Kidney tubule cell (primary cell): ENCODE measurements at places on chromosomes 1 and 21.

- no peak for DNase-seq
Observed at GRCh38 chr1:102578804-102579203, 529.5 kb downstream of the COL11A1 start.

GRCh38 chr1:114105421-114105979, 48.2 kb downstream of the SYT6 start:
- no peak for DNase-seq

DNA sequence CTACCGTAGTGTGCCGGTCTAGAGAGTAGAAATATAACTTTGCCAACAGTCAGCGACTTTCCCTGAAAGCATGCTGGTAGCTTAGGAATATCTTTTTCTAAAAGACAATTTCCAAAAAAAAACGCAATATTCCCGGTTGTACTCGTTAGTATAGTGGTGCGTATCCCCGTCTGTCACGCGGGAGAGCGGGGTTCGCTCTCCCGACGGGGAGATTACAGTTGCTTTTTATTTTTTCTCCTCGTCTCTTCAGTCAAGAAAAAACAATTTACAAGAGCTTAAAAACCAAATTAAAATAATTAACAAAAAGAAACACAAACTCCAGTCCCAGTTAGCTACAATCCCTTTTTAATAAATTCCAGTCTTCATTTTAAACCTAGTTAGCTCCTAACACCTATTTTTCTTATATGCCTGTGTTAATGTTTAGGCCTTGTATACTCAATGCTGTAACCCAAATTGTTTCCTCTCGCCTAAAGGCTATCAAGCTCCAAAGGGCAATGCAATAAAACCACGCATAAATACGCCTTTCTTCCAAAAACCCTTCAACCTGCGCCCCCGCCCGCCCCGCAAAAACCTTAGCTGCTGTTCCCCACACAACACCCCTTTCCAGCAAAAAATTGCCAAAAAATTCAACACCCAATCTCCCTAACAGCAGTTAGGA, 7.8 kb downstream of the HSPA6 start:
- no peak for DNase-seq

DNA sequence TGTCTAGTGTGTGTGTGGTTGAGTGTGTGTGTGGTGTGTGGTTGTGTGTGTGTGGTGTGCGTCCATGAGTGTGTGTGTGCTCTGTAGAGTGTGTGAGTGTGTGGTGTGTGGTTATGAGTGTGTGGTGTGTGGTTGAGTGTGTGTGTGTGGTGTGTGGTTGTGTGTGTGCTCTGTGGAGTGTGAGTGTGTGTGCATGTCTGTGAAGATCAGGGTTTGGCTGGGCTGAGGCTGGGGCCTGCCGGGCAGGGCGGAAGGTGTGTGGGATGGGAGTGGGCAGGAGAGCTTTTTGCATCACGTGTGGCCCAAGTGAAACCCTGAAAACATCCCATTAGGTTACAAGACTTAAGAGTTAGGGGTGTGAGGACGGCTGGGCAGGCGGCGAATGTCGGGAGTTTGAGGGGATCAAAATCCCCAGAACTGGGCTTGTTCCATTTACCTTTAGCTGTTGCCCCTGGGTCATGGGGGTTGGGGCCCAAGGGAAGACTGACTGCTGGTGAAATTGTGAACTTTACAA, 2.9 kb upstream of the FCMR start:
- no peak for DNase-seq

DNA sequence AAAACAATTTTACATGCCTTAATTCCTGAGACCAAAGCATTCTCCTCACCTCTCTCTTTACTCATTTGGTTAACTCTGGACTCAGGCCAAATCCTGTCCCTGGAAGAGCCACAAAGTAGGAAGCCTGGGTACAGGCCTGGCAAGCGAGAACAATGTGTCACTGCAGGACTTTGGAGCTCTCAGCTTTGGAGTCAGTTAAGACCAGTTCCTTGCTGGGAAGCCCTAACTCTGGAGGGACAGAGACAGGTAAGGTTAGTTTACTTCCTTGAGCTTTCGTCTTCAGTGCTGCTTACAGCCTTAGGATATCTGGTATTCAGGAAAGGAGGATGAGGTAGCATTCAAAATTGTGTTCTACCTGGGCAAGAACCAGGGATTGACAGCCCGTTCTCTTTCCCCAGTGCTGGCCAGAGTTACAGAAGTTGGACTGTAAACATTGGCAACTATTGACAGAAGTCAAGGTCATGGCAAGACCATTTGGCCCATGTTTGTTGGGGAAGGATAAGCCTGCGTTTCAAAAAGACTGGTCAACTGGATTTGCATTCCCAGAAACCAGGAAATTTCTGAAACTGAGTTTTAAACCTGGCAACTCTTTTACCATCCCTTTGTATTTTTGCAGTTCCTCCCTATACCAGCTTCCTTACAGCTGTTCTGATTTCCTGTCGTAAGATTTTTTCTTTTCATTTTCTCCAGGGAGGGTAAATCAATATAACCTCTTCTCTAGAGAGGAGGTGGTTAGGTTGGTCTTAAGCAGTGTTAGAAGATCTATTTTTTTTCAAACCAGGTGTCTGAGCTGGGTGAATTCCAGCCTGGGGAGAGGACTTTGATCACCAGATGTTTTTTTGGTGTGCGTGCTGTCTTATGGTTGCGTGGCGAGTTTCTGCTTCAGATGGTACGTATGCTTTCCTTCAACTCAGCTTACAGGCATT, at the start of gene C4BPB:
C4BPB (plus strand) TSS at position 160 of the 926 bp plus-strand sequence; CDS start at position 832, 672 bp downstream.
- DNase-seq: peak; percentile 67

GRCh38 chr1:109327285-109327684, 20.5 kb upstream of the MYBPHL start:
- DNase-seq: no peak

DNA sequence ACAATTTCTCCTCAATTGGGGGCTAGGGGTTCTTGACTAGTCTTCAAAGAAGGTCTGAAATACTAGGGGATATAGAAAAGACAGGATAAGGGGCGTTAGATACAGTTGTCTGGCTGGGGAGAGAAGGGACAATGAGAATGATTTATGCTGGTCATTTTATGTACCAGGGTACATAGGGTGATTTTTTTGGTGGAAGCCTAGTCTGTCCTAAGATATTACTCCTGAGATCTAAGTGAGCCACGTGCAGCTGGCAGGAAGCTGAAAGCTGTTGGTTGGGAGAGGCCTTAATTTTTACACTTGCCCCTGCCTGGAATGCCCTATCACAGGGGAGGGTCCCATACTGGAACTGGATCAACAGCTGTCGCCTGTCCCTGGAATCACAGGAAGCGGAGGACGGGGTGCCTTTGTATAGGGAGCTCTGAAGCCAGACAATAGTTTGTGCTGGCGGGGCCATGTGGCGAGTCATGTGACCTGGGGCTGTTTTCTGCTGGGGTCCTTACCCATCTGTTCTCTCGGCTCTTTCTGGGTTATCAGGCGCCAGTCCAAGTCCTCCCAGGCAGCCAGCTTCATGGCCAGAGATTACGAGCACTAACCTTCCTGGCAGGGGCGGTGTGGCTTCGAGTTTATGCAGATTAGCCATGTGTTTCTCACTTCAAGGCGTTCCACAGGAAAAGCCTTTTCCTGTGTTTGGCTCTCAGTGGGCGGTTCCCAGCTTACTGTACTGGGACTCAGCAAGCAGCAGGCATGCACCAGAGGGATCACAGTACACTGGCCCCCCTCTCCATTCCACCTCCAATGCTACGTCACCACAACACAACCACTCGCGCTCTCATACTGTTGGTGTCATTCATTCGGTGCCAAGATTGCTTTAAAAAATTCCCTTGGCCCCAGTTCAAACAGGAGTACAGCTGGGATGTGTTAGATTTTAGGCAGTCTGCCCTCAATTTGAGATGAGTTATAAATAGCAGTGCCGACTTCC, 27.5 kb downstream of the ARID1A start:
- DNase-seq: peak; percentile 95

GRCh38 chr21:28962465-28962864, 30.2 kb downstream of the LTN1 start:
- DNase-seq: no peak

DNA sequence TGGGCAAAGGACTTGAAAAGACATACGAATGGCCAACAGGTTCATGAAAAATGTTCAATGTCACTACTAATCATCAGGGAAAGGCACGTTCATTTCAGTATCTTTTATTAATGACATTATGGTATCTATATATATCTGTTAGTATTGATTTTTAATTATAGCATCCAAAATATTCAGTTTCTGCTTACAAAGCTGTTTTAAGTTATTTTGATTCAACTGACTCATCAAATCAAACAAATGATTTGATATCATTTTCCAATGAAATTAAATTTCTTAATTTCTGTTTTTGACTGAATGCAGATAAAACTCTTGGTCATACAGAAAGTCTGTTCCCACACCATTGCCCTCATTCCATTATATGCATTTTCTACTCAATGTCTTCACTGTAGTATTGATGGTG, 315.9 kb downstream of the PDE4B start:
- DNase-seq: no peak

DNA sequence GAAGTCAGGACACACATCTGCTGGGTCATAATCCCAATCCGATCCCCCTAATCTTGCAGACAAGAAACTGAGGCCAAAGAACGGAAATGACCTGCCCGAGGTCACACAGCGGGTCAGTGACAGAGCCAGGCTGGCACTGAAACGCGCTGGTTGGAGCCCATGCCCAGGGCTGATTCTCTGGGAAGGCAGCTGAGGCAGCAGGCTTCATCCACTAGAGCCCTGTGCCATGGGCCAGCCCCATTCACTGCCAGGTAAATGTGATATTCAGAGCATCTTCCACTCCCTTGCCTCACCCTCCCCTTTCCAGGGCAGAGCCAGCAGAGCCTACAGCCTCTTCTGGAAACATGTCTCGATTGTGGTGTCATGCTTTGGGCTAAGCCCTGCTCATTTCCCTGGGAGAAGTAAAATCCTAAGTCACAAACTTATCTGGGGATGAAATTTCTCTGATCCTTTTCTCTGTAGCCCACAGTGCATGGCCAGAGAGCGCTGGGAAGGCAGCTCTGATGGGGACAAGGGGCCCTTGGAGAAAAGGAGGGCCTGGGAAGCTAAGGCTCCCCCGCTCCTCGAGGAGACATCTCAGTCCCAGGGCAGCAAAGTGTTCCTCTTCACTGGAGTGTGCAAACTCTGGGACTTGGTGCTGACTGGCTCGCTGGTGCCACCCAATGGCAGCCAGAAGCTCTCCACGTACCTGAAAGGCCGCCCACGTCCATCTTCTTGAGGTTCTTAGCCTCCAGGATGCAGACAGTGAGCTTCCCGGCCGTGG, 110.4 kb downstream of the SYT2 start:
- peak; percentile 82 for DNase-seq

DNA sequence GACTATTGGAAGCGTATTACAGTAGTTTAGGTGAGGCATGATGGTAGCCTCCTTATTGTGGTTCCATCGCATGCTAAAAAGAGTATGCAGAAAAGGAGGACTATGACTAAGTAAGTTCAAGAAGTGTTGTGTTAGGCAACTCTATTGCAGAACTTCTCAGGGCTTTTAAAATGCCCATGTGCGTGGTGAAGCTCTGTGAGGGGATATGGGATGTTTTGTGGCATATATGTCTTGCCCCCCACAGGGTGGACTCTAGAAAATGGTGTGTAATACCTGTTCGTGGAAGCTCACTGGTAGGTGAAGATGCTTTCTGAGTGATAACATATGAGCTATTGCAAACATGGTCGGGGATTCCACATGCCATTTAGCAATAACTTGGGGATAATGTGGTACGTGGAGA, 31.7 kb downstream of the MAN1A2 start:
- DNase-seq: no peak

GRCh38 chr1:91557039-91557690, 56.5 kb downstream of the CDC7 start:
- DNase-seq: peak; percentile 83

GRCh38 chr21:44952929-44953627, 13.2 kb downstream of the SLX9 start:
- DNase-seq: no peak

- DNase-seq: no peak
Observed at GRCh38 chr1:184302346-184302745, 84.5 kb upstream of the C1orf21 start.

GRCh38 chr1:101187297-101187696, 49.5 kb upstream of the S1PR1 start:
- DNase-seq: no peak

DNA sequence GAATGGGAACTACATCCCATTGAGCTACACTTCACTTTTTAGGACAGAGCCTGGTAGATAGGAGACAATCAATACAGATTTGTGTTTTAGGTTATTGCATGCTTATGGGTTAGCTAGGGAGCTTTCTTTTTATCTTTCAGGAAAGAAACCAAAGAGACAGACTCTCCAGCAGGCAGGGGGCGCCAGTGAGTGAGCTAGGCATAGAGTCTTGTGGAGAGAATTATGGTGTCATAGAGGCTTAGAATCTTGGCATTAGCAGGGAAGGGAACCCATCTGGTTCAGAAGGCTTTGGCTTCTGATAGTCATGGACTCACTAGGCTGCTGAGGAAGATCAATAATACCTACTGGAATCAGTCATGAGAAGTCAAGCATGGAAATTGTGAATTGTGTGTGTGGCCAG, at the start of gene SMCP:
SMCP (plus strand) TSS at position 281 of the 400 bp plus-strand sequence. CDS start 6,101 bp downstream, outside the sequence.
- DNase-seq: peak; percentile 6

DNA sequence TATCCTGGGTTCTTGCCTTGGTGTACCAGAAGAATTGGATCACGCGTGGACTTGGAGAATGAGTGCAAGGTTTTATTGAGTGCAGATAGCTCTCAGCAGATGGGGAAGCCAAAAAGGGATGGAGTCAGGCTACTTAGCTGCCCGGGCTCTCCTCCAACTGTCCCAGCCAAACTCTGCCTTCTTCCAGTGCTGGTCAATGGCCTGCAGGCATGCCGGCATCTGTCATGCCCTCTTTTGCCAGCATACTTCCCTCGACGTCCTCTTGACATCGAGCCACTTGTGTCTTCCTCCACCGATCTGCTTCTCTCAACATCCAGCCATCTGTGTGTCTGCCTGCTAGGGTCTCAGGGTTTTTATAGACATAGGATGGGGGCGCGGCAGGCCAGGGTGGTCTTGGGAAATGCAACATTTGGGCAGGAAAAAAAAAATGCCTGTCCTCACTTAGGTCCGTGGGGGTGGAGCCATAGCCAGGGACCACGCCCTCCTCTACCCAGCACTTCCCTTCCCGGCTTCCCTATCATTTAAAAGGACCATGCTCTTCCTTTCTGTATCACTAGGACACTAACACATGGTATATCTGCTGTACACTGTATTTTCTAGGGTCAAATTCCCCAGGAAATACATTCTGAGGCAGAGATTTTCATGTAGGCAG, 47.0 kb upstream of the BCAR3 start:
- no peak for DNase-seq

GRCh38 chr1:235239851-235240250, 78.8 kb upstream of the RBM34 start:
- no peak for DNase-seq

DNA sequence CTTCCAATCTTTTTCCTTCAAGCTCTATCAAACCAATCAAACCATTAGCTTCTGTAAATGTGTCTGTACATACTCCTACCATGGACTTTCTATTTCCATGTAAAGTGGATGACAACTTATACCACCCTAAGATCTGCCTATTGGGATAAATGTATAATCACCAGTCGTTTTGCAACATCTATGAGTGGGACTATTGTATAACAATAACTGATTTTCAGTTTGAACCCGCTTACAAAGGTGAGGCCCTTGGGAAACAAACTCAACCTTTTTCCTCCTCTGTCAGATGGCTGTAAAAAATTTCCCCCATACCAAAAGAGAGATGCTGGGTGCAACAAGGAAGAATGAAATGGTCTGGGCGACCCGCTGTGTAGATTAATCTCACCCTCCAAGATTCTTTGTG, 399.1 kb upstream of the ADAMTS5 start:
- DNase-seq: no peak
